ENCODE measurements at places on chromosomes 16 and 17.

DNA sequence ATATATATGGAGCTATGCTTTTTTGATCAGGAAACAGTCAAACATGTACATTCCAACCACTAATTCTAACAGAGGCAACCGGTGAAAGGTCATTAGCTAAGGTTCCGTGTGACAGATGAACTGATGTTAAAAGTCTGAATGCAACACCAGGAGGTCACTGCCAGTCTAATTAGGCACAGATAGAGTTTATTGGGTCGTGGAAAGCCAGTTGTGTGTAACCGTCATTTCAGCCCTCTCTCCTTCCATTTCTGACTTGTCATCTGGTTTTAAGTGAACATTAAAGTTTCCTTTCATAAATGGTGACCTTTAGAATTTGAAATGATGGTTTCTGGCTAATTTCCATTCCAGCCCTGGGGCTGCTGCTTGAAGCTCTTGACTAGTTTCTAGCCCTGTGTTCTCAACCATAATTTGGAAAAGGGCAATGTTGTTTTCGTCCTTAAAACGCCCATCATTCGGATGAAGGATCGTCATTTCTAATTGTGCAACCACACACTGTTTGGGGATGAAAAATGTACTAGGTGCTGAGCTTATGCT is 23.9 kb downstream of the CACNG3 start:
- no peak for DNase-seq

GRCh38 chr17:82909322-82909904 is 69.6 kb upstream of the ZNF750 start:
- no peak for DNase-seq

DNA sequence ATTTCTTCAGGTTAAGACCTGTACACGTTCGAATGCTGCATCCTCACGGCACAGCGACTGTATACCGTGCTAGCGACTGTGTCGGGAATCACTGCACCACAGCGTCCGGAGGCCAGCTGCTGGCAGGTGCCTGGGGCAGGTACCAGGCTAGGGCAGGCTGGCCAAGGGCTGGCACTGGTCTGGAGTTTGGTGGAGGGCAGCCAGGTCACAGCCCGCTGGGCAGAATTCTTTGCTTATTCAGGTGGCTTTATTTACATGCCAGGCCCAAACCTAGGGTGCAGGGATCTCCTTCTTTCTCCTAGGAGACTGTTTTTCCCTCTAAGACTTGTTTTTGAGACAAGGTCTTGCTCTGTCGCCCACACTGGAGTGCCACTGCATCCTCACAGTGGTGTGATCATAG is 37.9 kb downstream of the COTL1 start:
- no peak for DNase-seq

DNA sequence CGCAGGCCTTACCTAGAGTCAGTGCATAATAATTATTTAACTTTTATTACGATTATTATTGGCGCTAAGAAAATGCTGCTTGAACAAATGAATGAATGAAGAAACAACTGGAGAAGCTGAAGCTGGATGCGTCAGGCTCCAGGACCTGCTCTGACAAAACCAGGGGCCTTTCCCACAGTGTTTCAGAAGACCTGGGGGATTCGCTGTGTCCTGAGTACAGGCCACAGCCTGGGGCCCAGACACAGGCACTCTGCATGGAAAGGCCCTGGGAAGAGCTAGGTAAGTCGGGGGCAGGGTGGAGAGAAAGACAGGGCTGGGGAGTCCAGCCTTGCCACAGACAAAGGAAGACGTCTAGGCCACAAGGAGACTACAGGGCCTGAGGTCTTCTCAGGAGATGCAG is 226.1 kb downstream of the ZNF423 start:
- no peak for DNase-seq

DNA sequence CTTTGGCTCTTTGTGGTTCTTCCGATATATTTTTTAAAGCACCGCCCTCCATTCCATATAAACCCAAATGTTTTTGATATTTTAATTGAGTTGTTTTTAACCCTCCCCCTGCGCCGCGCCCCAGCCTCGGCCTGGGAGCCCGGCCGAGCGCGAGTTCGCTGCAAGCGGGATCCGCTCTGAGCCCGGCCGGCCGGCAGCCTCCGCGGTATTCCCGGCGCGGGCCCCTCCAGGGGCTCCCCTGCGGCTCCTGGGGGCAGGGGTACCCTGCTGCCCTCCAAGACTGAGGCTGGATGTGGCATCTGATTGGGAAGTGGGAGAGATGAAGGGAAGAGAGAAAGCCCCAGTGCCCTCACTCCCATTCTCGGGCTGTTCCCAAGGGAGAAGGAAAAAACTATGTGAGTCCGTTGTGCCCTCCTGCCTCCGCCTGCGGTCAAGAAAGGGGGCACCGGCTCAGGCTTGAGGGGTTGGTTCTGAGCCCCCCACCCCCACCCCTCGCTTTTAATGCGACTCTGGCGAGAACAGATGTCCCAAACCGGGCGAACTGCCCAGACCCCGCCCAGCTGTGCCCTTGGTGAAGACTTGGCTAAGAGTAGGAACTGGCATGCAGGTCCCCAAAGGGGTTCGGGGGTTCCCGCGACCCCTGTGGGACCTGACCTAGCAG is 8.6 kb downstream of the NEUROD2 start:
- no peak for DNase-seq

GRCh38 chr16:23333034-23333579 is 31.0 kb downstream of the SCNN1B start:
- no peak for DNase-seq

- no peak for DNase-seq
These were observed 187.6 kb downstream of the KATNIP start for GRCh38 chr16:27737513-27737912.

DNA sequence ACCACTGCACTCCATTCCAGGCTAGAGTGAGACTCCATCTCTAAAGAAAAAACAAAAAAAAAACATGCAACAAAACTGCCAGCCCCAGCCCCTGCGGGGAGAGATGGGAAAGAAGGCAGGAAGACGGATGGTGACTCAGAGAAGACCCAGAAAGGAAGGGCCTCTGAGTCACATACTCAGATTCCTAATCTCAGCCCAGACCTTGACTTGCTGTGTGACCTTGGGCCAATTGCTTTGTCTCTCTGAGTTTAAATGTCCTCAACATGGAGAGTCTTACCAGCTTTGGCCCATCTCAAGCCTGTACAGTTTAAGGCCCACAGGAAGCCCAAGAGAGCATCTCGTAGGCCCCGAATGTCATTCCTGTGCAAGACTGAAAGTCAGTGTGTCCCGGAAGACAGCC is 86.5 kb upstream of the LHX1 start:
- no peak for DNase-seq

DNA sequence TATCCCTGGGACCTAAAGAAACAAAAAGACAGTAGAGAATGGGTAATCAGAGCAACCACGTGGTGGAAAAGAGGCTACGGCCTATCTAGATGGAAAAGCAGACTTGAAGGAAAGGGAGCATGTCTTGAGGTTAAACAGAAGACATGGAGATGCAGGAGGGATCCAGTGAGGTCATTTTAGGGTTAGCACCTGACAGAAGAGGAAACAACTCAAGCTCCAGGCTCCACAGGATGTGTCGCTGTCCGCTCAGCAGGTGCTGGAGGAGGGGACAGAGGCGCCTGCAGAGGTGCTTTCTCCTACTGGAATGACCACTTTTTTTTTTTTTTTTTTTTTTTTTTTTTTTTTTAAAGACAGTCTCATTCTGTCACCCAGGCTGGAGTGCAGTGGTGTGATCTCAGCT is 47.5 kb upstream of the CLEC3A start:
- DNase-seq, result no peak

- DNase-seq, result no peak
These were observed 27.8 kb downstream of the CASKIN2 start for GRCh38 chr17:75487351-75488070.

- no peak for DNase-seq
These were observed 4.1 kb upstream of the HOXB9 start for GRCh38 chr17:48630009-48630924.

DNA sequence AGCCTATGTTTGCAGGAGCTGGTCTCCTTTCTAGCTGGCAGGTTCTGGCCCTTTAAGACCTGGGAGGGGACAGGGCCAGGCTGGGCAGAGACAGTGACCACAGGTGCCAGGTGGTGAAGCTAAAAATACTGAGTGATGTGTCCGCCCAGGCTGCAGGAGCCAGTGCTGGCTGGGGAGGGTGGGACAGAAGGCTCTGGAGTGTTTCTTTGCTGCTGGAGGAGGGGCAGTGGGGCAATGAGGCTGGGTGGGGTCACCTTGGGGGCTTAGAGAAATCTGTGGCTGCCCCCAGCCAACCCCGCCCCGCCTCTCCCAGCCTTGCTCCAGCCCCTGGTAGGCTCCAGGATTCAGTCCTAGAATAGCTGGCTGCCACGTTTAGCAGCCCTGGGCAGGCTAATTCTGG is 30.4 kb upstream of the SBK1 start:
- DNase-seq, result no peak

- no peak for DNase-seq
These were observed 112.1 kb downstream of the SNX11 start for GRCh38 chr17:48219617-48220016.

- no peak for DNase-seq
These were observed 15.2 kb upstream of the TMEM114 start for GRCh38 chr16:8605554-8605953.

GRCh38 chr17:76755285-76755684 is 17.4 kb downstream of the MFSD11 start:
- no peak for DNase-seq

DNA sequence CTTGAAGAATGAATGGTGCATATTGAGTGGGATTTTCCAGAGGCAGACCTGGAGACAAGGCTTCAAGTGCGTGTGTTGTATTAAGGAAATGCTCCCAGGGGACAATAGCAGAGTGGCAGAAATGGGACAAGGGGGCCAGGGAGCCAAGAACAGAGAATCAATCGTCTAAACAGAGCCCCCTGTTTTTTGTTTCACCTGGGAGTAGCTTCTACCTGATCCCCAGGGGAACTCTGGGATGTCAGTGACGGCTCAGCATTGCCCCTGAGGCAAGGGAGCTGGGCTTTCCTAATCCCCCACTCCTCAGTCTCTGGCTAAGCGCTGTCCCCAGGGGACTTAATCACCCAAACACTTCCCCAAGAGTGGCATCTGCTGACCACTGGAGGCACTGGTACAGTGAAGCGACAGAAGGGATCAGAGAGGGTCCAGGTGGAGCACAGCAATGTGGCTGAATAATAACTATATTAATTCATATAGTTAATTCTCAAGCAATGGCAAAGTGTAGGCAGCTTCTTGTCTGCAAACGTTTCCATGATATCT is 35.7 kb upstream of the C16orf78 start:
- DNase-seq, result no peak

GRCh38 chr17:8986295-8986694 is 20.8 kb upstream of the PIK3R5 start:
- no peak for DNase-seq

- no peak for DNase-seq
These were observed 51.3 kb downstream of the EPN2 start for GRCh38 chr17:19288453-19288852.

DNA sequence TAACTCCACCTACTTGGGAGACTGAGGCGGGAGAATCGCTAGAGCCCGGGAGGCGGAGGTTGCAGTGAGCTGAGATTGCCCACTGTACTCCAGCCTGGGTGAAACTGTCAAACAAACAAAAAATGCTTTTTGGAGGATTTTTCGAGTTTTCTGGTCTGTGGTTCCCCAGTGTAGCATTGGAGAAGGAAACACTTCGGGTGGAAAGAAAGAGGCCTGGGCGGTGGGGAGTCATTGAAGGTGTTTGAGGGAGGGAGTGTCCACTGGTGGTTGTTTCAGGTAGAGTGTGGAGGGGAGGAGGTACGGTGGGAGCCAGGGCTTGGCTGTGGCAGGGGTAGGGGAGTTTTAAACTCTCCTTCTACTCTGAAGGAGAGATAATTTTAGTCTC is 1.2 kb downstream of the RNF213 start:
- no peak for DNase-seq

GRCh38 chr16:86508947-86509758 is 1.2 kb upstream of the FOXF1 start:
- peak; percentile 42 for DNase-seq

- DNase-seq, result no peak
These were observed 200.6 kb downstream of the XYLT1 start for GRCh38 chr16:17270111-17270510.
